ENCODE measurements at places on chromosomes 2 and 18.
A peak's percentile ranks its signal among the peaks of the same experiment; 100 is the strongest.

- no peak for DNase-seq
Measured at GRCh38 chr18:26867471-26867870, 2.0 kb upstream of the AQP4 start.

GRCh38 chr18:70151614-70152013, 53.9 kb downstream of the RTTN start:
- DNase-seq: no peak

DNA sequence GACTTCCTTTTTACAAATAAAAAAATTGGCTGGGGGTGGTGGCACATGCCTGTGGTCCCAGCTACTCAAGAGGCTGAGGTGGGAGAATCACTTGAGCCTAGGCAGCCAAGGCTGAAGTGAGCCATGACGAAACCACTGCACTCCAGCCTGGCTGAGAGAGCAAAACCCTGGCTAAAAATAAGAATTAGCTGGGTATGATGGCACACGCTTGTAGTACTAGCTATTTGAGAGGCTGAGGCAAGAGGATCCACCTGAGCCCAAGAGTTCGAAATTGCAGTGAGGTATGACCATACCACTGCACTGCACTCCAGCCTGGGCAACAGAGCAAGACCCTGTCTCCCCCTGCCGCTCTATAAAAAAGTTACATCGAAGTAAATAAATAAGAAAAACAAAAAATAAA, 33.7 kb downstream of the GFPT1 start:
- no peak for DNase-seq

DNA sequence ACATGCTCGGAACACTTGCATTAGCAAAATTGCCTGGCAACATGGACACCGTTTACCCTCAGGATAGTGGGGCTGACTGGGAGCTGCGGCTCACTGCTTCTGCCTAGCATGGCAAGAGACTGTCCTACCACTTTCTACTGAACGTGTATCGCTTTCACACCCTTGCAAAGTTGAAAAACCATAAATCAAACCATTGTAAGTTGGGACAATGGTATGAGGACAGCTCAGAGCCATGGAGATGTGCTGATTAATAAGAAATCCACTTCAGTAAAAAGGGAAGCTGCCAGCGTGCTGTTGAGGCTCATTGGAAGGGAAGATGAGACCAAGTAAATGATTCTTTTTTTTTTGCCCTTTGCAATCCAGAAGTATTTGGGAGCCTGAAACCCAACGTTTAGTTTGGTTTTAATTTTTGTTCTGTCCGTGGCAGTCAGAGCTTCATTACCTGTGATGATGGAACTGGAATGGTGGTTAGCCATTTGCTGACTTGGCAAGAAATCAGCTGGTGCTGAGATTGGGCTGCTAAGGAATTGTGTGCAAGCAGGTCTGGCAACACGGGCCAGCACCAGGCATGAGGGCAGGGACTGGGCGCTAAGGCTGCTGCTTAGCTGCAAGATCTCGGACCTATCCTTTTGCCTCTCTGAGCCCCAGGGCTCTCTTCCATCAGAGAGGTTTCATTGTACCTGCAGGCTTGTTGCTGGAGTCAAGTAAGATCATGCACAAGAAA, 75.5 kb upstream of the HS6ST1 start:
- no peak for DNase-seq

- DNase-seq: no peak
Measured at GRCh38 chr2:37005118-37005868, 39.0 kb upstream of the STRN start.

DNA sequence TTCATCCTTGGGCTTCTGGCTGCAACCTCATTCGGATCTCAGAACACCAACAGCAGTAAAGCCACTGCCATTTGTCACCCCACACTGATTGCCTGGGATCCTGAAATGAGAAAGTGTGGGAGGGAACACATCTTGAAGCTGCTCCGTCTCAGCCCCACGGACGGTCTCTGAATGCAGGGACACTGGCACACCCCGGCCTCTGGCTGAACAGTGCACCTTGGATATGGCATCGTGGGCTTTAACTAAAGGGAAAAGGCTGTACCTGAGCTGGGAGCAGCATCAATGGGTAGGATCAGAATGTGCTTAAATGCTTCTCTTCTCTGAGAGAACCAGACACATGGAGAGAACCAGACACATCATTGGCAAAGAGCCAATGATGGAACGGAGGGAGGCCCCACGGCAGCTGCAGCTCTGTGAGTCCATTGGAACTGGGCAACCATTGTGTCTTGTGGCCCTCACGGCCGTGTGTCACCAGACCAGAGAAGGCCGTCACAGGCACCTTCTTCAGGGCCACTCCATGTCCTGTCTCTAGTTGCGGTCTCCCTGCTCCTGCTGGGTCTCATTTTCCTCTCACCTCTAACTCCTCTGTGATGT, 193.4 kb upstream of the MYT1L start:
- DNase-seq: no peak

- no peak for DNase-seq
Measured at GRCh38 chr2:62152000-62152399, 43.9 kb upstream of the B3GNT2 start.

DNA sequence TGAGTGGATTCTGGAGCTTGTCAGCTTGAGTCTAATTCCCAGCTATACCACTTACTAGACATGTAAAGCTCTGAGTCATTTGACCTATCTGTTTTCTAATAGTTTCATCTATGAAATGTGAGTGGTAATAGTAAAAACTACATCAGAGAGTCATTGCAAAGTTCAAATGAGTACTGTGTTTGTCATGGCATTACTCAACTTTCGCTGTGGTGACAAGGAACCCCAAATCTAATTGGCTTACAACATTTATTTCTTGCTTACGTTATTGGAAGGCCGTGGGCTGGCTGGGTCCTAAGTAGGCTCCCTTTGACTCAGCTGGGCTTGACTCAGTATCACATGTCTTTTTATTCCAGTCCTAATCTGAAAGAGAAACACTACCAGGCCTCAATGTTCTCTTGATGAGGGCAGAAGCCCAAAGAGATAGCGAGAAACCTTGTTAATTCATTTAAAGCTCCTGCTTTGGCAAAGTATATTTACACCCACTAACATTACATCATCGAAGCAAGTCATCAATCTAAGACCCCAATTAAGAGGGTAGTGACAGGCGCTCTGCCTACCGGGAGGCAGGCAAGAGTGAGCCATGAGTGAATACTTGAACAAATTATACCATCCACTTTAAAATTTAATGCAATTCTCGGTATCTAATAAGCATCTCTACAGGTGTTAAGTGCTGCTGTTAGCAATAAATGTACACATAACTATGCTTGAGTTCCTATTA, 431.8 kb upstream of the SPHKAP start:
- DNase-seq: peak; percentile 24

All from brain pericyte (primary cell).